T-helper 2 cell (primary cell): ENCODE measurements at places on chromosomes 6 and 20.

- DNase-seq = no peak
Measured at GRCh38 chr20:63456429-63457284, 15.8 kb downstream of the KCNQ2 start.

GRCh38 chr6:149896491-149896890 is 1.4 kb downstream of the RAET1E start:
- no peak for DNase-seq

DNA sequence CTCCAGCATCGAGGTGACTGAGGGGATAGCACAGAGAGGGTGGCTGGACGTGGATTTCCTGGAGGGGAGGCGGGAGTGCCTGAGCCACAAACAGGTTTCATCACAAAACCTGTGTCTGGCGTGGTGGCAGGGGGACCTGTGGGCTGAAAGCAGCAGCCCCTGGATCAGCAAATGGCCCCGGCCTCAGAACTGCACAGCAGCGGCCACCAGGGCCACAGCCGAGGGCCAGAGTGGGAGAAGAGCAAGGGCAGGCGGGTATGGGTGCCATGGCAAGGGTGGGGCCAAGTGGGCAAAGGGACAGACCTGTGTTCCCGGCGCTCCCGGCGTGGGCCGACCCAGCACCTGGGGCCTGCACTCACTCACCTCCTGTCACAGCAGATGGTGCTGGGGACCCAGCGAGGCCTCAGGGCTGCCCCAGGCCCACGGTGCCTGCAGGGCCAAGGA is 19.0 kb downstream of the NTSR1 start:
- DNase-seq = no peak

DNA sequence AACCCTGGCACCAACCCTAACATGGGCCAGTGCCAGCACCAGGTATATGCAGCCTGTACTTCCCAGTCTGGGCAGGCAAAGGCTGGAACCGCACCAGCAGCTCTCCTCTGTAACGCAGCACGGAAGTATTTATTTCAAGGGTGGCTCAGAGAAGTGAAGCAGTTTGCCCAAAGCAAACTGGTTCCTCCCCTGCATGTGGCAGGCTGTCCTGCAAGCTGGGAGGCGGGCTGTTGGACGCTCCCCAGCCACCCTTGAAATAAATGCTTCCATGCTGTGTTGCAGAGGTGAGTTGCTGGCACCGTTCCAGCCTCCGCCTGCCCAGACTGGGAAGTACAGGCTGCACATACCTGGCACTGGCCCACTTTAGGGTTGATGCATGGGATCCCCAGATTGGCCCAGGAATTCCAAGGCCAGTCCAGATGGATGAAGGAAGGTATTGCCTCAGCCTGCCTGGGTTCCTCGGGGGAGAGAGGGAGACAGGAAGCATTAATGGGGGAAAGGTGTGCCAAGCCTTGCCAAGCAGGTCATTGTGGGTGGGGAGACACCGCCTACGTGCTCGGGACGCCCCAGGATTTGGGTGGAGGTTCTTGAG is 49.8 kb downstream of the PPARD start:
- no peak for DNase-seq

- no peak for DNase-seq
Measured at GRCh38 chr6:138182939-138183789, 21.4 kb downstream of the ARFGEF3 start.

- DNase-seq = no peak
Measured at GRCh38 chr20:43988867-43989266, 74.2 kb downstream of the TOX2 start.

GRCh38 chr6:20833881-20834515 is 299.7 kb downstream of the CDKAL1 start:
- DNase-seq = no peak

DNA sequence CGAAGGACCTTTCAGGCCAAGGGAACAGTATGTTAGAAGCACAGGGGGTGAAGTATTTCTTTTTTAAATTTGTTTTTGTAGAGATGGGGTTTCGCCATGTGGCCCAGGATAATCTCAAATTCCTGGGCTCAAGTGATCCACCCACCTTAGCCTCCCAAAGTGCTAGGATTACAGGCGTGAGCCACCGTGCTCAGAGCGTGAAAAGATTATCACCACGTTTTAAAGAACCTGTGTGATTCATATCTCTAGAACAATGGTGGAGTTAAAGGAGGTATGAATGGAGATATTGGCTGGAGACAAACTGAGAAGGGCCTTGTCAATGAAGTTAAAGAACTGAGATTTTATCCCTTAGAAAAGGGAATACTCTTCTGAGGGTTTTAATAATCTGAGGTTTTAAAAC is 9.7 kb downstream of the ASF1A start:
- no peak for DNase-seq

GRCh38 chr6:126383203-126383602 is 43.3 kb downstream of the CENPW start:
- DNase-seq = no peak

GRCh38 chr20:4014031-4014474 is 1.3 kb downstream of the RNF24 start:
- DNase-seq = no peak

- no peak for DNase-seq
Measured at GRCh38 chr6:24440897-24441598, 38.3 kb downstream of the MRS2 start.

DNA sequence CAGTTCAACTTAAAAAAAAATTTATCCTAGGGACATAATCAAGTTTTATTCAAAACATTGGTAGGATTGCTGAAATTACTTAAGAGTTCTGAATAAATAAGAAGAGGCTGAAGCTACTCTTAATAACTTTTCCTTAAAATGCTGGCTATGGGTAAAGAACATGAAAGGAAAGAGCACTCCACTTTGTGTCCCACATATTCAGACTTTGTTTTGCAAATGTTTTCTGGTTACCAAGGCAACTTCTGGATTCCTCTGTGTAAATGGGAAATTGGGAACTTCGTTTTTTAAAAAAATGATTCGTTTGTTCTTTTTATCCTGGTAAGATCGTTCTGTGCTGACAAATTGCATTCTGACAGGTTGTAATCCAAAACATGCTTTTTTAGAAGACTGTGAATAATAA is 115.0 kb downstream of the KIF6 start:
- DNase-seq = no peak

GRCh38 chr6:148517470-148517869 is 174.8 kb downstream of the SASH1 start:
- no peak for DNase-seq

DNA sequence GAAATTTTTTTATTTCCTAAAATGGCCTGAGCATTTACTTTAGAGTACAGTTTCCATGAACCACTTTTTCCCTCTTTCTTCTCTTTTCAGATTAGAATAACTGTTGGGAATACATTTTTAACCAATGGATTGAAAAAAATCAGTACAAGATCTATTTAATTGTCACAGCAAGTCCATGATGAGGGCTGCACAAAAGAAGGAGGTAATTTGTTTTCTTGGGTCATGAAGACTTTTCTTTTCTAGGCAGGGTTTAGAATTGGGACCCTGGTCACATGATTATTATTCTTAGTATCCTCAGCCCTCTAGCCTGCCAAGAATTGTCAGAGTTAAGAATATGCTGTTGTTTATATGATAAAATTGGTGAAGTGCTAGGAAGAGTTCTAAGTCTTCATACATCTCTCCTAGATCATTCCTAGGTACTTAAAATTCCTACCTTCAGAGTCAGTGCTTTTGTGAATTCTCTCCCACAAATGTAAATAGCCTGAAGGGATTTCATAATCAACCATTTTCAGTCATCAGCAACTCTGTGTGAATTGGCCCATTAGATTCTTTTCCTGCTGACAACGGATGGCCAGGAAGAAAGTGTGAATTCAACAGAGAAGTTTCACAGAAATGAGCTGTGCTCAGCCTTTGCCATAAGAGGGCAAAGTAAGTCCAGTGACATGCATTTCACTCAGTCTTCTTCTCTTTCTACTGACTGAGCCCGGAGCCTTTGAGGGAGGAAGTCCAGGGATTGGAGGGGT is 32.4 kb upstream of the TPBG start:
- no peak for DNase-seq

DNA sequence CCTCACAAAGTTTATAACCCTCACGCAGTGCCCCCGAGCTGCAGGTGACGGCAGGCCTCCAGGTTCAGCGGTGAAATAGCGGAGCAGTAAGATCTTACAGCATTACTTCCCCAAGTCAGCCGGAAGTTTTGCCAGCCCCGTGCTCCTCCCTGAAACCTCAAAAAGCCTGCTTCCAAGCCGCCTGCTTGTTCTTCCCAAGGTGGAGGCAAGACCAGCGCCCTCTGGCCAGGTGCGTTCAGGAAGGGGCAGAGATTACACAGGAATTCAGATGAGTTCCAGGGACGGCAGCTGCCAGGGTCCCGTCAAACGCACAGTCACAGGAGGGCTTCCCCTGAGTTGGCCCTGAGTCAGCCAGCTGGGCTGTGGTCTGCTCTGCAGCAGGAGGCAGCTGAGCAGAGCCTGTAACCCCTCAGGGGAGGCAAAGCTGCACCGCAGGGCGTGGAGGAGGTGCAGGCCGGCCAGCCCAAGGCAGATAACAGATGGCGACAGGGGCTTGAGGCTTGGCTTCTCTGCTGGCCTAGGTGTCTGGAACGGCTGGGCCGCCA is 124.1 kb upstream of the RPS6KA2 start:
- no peak for DNase-seq

GRCh38 chr20:40294175-40294574 is 394.9 kb downstream of the MAFB start:
- DNase-seq = no peak

GRCh38 chr6:22546236-22546635 is 23.1 kb upstream of the HDGFL1 start:
- no peak for DNase-seq

GRCh38 chr6:106513808-106514582 is 115.3 kb downstream of the RTN4IP1 start:
- no peak for DNase-seq

DNA sequence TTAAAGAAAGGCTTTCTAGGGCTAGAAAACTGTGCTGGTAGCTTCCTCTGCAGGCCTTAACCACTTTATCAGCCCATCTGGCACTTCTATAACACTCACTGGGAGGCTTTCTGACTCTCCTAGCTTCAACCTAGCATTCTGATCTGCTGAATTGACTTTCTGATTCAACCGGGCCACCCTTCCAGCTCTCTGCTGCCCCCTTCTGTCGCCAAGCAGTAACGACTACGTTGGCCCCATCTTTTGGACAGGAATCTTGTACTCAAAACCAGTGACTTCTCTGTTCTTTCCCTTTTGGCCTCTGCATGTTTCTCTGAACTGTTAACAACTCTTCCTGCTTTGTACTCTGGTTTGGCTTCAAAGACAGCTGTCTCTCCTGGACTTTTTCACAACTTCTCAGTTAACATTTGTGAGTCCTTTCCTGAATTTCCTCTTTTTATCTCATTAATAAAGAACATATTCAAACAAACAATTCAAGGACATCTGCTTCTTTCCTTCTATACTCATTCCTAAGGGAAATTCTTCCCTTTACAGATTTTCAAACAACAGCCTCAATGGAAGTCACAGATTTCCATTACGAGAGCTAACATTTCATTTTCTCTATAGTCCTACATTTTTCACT is 43.9 kb upstream of the FAM135A start:
- peak; percentile 34 for DNase-seq

DNA sequence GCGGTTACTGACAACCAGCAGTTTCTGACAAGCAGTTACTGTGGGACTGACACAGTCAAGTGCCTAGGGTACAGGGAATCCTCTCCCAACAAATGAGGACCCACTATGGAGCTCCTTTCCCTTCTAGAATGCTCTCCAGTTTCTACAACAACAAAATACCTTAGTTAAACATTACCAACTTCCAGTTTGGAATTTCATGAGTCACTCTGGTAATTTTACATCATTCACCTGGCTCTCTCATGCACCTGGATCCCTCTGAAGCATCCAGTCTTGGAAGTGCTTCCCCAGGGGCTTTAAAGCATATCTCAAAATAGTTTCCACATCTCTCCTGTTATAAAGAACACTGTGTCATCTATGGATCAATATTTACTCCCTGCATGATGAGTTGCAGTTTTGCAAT is 286.7 kb upstream of the SPTLC3 start:
- no peak for DNase-seq

GRCh38 chr20:46562009-46562372 is 11.5 kb upstream of the OCSTAMP start:
- no peak for DNase-seq

- no peak for DNase-seq
Measured at GRCh38 chr6:159170999-159171712, 2.0 kb downstream of the FNDC1 start.

DNA sequence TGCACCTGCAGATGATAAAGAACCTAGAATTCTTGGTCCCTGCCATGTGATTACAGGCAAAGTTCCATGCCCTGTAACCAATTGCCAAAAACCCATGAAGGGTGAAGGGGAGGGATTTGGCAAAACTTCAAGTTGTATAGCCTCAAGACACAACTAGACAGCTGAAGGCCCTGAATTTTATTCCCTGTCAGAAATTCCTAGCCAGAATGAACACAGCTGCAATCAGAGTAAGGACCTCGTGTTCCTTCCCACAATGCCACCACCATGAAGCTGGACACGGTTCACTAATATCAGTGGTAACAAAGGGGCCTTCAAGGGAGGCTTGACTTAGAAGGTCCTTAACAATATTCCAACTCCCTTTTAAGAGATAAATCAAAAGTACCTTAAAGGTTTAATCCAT is 22.5 kb upstream of the IRAK1BP1 start:
- DNase-seq = no peak

GRCh38 chr20:21021472-21021790 is 84.7 kb downstream of the LINC00237 start:
- no peak for DNase-seq

DNA sequence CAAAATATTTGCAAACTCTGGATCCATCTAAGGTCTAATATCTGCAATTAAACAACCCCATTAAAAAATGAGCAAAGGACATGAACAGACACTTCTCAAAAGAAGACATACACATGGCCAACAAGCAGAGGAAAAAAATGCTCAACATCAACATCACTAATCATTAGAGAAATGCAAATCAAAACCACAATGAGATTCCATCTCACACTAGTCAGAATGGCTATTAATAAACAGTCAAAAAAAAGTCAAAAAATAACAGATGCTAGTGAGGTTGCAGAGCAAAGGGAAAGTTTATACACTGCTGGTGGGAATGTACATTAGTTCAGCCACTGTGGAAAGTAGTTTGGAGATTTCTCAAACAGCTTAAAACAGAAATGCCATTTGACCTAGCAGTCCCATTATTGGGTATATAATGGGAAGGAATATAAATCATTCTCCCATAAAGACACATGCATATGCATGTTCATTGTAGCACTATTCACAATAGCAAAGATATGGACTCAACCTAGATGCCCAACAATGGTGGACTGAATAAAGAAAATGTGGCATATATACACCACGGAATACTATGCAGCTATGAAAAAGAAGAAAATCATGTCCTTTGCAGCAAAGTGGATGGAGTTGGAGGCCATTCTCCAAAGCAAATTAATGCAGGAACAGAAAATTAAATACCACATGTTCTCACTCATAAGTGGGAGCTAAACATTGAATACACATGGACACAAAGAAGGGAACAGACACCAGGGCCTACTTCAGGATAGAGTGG is 9.1 kb downstream of the ZNFX1 start:
- no peak for DNase-seq
